ENCODE measurements at places on chromosomes 16 and 17.
A peak's percentile ranks its signal among the peaks of the same experiment; 100 is the strongest.

GRCh38 chr17:39104657-39105056 is 46.8 kb downstream of the PLXDC1 start:
- no peak for DNase-seq

- DNase-seq, result no peak
Measured at GRCh38 chr17:61750656-61751055, 112.7 kb downstream of the BRIP1 start.

DNA sequence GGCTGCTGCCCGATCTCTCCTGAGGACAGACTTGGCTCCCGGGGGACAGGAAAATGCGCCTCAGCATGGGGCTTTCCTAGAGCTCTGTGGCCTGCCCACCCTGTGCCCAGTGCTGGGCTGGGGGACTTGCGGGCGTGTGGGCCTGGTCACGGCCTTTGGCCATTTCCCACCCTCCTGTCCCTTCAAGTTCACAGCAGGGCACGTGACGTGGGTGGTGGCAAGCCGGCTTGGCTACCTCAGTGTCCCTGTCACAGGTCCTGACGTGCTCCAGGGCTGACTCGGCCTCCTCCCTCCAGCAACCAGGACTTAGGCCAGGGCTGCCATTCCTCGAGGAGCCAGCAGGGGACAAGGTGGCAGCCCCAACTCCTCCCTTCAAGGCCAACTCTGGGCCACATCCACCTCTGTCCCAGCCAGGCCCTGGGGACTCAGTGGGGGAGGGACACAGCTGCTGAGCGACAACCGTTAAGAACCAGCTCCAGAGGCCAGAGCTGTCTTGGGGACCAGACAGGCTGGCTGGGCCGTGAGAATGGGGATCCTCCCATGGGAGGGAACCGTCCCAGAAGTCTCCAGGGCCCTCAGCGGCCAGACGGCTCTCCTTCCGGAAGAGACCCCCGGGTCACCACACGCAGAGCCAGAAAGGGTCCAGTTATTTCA is 981 bp upstream of the UNC13D start:
- DNase-seq, result no peak

DNA sequence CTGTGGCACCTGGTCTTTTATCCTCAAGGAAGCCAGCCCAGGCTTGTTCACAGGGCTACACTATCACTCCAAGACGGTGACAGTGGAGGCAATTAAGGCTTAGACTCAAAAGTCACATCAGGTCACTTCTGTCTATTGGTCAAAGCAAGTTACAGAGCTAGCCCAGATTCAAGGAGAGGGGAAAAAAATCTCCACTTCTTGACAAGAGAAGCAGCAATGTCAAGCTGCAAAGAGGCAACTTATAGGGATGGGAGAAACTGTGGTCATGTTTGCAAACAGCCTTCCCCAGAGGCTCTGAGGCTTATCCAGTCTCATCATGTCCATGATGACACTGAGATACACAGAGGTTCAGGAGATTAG is 31.6 kb downstream of the SERPINF1 start:
- DNase-seq, result no peak

DNA sequence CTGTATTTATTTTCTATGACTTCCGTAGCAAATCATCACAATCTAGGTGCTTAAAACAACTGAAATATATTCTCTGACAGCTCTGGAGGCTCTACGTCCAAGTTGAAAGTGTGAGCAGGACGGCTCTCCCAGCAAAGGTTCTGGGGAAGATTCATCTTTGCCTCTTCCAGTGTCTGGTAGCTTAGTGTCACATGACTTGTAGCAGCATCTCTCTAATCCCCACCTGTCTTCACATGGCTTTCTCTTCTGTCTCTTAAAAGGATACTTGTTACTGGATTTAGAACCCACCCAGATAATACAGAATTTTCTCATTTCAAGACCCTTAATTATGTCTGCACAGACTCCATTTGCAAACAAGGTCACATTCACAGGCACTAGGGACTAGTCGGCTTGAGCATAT is 687.7 kb upstream of the RBFOX1 start:
- DNase-seq, result no peak

- DNase-seq, result no peak
Measured at GRCh38 chr16:29988346-29989075, 6.9 kb downstream of the HIRIP3 start.

- no peak for DNase-seq
Measured at GRCh38 chr17:32152130-32152529, 9.8 kb downstream of the RHOT1 start.

GRCh38 chr16:66387817-66388332 is 21.4 kb downstream of the CDH5 start:
- no peak for DNase-seq

DNA sequence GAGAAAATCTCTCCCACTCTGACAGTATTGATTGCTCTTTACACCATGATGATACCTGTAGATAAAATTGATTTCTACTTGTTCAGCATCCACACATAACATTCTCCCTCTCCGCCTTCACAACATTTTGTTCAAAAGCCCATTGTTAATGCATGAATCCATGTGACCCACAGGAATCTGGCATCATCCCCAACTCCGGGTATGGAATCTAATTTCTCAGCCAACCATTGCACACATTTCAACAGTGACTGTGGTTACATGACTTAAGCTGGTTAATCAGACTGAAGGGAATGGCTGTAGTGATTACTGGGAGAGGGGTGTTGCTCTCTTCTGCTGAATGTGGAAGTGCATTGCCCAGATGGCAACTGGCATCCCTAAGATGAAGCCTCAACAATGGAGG is 161.4 kb upstream of the C16orf82 start:
- DNase-seq, result no peak

- no peak for DNase-seq
Measured at GRCh38 chr17:81277946-81278693, 17.0 kb downstream of the SLC38A10 start.

- no peak for DNase-seq
Measured at GRCh38 chr17:10292057-10292937, 80.5 kb downstream of the MYH13 start.

DNA sequence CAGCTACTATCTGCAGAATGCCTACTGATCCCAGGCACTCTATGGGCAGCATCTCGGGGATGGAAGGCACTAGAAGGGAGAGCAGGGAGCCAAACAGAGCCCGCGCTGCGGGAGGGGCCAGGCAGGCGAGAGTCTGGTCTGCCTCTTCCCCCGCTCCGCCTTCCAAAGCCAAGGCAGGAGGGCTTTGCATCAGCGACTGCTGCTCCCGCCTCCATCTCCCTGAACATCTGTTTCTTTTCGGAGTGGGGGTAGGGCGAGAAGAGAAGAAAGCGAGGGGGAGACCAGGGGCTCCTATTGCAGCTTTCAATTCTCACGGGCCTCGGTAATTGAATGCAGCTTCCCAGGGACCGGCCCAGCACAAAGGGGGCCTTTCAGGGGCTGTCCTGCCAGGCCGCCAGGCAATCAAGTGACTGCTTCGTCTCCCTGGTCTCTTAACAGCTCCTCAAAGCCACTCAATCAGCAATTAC is 31.4 kb upstream of the CDC42EP4 start:
- DNase-seq, result peak; percentile 62

- DNase-seq, result no peak
Measured at GRCh38 chr17:80388175-80388574, 26.8 kb upstream of the ENDOV start.

- DNase-seq, result no peak
Measured at GRCh38 chr16:83954577-83955016, 1.6 kb downstream of the OSGIN1 start.

- no peak for DNase-seq
Measured at GRCh38 chr17:14152721-14153120, 83.4 kb downstream of the COX10 start.

- DNase-seq, result no peak
Measured at GRCh38 chr16:9597967-9598730, 506.7 kb downstream of the HAPSTR1 start.

DNA sequence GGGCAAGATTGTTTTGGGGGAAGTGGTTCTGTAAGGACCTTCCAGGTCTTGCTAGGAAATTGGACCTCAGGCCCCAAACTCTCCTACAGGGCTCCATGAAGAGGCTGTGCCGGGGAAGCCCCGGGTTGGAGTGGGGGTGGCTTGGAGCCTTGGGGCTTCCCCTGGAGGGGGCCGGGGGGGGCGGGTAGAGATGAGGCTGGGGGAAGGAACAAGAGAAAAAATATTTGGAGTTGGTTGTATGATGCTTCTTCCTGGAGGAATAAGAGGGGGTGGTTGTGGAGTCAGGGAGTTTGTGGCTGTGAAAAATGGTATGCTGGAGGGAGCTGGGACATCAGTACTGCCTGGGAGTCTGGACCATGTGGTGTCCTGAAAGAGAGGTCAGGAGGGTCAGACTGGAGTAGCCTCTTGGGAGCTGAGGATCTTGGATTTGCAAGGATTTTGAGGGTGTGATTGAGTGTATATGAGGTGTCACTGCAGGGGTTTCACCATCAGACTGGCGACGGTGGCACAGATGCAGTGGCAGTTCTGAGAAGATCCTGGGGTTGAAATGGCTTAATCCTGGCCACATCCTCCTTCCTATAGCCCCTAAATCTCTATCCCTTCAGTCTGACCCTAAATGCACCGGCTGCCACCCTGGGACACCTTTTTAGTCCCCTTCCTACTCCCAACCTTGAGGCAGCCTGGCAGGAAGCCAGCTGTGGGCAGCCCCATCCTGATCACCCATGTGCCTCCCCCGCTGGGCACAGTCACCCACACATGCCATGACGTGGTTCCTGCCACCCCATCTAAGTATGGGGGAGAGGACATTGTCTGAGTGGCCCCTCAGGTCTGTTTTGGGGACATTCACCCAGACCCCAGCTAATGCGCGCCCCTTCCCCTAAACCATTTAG is 10.9 kb downstream of the RARA start:
- no peak for DNase-seq

- no peak for DNase-seq
Measured at GRCh38 chr16:57592591-57593003, 35.8 kb upstream of the ADGRG1 start.

GRCh38 chr16:17448640-17449638 is 21.8 kb downstream of the XYLT1 start:
- no peak for DNase-seq

DNA sequence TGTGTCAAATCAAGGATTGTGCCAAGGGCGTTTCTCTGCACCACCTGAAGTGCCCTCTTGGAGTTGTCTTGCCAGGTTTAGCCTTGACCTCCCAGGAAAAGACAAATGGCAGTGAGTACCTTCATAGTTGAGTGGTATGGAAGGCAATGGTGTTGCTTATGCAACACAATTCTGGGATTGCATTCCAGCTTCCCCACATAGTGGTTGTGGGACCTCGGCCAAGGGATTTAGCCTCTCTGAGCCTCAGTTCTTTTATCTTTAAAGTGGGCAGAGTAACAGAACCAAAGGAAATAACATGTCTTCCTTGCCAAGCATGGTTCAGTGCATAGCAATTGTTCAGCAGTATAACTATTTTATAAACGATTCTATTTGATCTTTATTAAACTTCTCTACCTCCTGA is 49.4 kb downstream of the CCDC42 start:
- DNase-seq, result no peak

GRCh38 chr17:83155128-83156121 is 76.0 kb downstream of the METRNL start:
- DNase-seq, result no peak

DNA sequence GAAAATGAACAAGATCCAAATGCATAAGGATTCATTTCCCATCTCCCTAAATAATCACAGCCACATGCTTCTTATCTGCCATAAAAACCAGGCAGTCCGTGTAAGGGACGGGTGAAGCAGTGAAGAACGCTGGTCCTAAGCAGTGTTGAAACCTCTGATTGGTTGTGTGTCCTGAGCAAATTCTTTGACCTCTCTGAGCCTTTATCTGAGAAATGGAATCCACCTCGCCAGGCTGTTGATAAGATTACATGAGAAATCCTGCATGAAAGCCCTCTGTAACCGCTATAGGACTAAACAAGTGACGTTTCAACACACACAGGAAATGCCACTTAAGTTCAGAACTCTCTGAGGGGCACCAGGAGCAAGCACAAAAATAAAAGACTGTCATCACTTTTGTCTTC is 26.8 kb downstream of the GAS7 start:
- no peak for DNase-seq

DNA sequence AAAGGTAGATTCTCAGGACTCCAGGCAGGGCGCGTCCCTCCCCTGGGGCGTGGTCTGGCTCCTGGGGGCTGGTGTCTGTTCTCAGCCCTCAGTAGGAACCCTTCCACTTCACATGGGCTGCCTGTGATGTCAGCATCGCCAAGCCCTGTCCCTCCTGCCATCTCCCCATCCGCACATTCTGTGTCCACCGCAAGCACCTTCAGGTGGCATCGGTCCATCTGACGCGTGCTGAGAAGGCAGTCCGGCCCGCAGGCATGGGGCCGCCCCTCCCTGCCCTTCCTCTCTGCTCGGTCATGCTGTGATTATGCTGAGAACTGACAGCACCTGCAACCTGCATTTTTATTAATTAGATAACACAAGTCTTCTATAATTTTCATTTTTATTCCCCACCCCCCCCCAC is 12.7 kb upstream of the DNAH17 start:
- no peak for DNase-seq

GRCh38 chr16:10921536-10922327 is 20.5 kb downstream of the DEXI start:
- no peak for DNase-seq

GRCh38 chr17:74744349-74744713 is 4.1 kb upstream of the NHERF1 start:
- no peak for DNase-seq

DNA sequence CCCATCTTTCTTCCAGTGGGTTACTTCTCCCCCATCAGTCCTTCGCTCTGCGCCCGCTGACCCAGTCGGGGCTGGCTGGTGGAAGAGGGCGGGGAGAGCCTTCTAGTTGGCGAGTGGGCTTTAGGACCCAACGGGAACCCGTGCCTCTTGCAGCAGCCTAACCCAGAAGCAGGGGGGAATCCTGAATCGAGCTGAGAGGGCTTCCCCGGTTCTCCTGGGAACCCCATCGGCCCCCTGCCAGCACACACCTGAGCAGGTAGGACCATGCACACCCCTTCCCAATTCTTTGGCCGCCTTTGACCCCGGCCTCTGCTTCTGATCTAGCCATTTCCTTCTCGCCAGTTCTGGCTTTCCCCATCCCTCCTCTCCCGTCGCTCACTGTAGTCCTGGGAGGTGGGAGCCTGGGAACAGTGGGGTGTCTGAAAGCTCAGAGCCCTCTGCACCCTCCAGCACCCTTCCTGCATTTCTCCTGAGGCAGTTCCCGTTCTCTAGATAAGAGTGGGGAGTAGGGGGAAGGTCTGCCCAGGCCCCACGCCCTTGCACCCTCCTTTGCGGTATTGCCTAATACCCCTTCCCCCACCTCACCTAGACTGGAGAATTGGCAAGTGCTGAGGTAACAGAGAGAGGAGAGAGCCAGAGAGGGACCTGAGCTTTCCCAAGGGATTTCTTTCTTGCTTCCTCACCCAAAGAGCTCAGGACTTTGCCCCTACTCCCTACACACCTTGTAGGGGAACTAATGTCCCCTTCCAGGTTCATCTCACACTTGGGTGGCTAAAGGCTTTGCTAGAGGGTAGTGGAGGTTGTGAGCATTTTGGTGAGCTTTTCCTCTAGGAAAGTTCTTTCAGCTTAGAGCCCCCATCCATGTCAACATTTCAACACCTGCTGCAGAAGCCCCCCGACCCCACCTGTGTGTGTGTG is at the start of gene RARA:
TSS of gene RARA (plus strand) at position 150 of the 918 bp plus-strand sequence. CDS start 22,039 bp downstream, outside the sequence.
- DNase-seq, result no peak

DNA sequence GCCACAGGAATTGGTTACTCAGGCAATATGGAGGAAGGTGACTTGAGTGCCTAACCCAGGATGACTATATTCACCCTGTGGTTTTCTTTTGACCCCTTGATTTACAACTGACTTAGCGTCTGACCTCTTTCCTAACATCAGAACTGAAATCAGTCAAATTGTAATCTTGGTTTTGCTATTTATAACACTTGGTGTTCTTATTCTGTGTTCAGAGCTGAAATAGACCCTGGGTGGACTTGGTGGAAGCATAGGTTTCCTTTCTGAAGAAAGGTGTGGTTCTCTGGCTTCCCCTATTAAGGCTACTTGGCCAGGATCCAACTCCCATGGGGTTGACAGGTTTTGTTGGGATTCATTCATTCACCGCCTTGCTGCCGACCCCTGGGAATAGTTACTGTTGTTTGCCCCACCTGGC is 80.8 kb downstream of the CLEC16A start:
- DNase-seq, result no peak
